Muscle of back (tissue), 13 donors: ENCODE measurements at places on chromosomes 5 and 9. TPM values are rescaled to one million over a fixed set of nuclear protein-coding genes. Genes with fewer than 3 reads are reported as not detected.

The TLX3 gene
- not detected for polyA plus RNA-seq

The PCDHA5 gene
- 0.07 TPM for polyA plus RNA-seq

The TRUB2 gene
- 25.6 TPM for polyA plus RNA-seq

The MLLT3 gene
- polyA plus RNA-seq: 48.2 TPM

The C9orf50 gene
- polyA plus RNA-seq: not detected

The GNPDA1 gene
- polyA plus RNA-seq: 21.4 TPM

The LCN1 gene
- not detected for polyA plus RNA-seq

GRCh38 chr5:88502179-88503040 lies 233.8 kb upstream of the TMEM161B start:
- DNase-seq: no peak

DNA sequence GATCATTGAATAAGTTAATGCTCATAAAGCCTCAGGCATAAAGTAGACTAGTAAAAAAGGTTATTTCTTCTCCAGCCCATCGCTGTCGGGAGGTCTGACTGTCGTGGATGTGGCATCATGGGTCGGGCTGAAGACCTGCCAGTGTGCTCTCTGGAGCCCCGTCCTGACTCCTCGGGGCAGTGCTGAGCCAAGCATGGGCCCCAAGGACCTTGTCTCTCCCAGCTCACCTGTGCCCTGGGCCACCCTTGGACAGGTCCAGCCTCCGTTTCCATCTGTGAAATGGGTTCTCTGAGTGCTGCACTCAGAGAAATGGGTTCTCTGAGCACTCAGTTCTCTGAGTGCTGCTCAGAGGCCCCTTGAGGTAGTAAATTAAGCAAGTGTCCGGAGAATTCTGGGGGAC lies 269.0 kb downstream of the GADD45G start:
- DNase-seq: no peak

GRCh38 chr5:111095982-111096381 lies 3.8 kb downstream of the WDR36 start:
- no peak for DNase-seq

- DNase-seq: no peak
Observed at GRCh38 chr5:1139331-1140170, 27.7 kb upstream of the SLC12A7 start.

DNA sequence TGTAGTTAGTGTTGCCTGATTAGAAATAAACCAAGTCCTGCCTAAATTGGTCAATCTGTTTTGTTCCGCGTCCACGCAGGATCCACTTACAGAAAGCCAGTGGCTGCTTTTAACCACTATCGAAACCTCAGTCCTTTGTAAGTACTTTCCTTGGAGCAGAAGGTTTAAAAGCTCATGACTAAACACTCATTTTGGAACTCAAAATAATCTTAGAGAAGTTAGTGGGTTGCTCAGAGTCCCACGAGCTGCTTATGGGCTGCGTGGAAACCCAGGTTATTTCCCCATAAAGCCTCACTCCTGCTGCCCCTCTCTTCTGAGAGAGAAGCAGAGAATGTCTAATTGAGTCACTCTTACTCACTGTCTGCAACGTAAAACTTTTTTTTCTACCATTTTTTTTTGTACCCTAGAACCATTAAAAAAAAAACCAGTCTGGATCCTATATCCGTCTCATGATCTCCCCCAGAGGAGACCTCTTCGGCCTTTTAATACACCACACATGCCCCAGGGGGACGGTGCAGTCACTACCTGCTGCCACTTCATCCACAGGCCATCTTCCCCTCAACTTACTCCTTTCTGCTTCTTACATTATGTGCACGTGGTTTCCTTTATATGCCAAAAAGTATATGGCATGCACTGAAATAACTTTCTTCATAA lies 7.6 kb downstream of the BASP1 start:
- DNase-seq: no peak

GRCh38 chr5:150350524-150351344 lies 6.8 kb upstream of the TCOF1 start:
- peak; percentile 57 for DNase-seq

GRCh38 chr9:95343725-95344287 lies 26.3 kb upstream of the FANCC start:
- DNase-seq: no peak

- DNase-seq: no peak
Observed at GRCh38 chr9:20355022-20355421, 267.3 kb downstream of the MLLT3 start.

GRCh38 chr5:89901346-89901745 lies 508.2 kb downstream of the CETN3 start:
- no peak for DNase-seq

- DNase-seq: no peak
Observed at GRCh38 chr9:114854736-114855355, 49.0 kb upstream of the TNFSF15 start.

DNA sequence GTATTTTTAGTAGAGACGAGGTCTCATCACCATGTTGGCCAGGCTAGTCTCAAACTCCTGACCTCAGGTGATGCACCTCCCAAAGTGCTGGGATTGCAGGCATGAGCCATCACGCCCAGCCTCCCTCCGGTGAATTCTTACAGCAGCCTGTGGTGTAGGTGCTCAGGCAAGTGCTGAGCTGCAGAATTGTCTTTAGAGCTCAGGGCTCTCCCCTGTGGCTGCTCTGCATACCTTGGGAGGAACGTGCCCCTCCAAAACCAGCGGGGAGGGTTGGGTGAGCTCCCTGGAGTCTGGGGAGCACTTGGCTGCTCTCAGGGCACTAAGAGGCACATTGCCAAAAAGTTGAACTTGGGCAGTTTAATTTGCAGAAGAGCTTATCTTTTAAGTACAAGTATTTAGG lies 29.4 kb downstream of the SECISBP2 start:
- DNase-seq: no peak

- DNase-seq: no peak
Observed at GRCh38 chr5:138274189-138274853, at the start of gene GFRA3. Gene GFRA3, minus strand, starts transcription at chr5:138274621. Its CDS starts 197 bp downstream, at chr5:138274424.

DNA sequence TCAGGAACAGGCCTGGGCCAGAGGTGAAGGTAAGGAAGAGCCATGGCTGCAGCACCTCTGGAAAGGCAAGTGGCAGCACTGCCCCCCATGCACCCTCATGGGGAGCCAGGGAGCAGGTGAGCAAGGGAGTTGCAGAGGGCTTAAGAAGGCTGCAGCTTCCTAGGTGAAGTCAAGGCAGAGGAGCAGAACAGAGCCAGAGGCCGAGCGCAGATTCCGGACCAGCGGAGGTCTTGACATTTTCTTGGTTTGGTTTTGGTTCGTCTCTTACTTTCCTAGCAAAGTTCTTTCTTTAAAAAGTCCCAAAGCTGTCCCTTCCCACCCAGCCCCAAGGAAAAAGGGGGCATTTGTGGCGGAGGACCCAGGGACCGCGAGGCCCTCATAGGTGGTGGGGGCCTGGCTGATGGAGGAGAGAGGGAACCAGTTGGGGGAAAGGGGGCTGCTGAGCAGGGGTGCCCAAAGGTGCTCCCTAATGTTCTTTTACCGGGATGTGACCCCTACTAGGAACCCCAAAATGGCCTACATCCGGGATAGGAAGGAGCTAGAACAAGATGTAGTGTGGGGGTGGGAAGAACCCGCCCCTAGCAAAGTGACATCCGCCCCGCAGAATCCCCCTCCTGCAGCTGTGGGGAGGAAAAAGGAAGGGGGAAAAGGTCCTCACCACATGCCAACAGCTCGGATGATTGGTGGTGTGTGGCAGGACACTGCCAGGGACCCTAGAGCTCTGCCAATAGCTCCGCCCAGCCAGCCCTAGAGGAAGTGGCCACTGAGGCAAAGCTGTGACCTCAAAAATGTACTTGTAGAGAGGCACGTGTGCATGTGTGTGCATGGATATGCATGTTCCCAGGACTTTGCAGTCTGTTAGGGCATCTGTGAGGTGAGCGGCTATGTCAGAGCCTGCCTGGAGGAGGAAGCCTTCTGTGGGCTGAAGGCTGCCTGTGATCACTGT lies 914 bp upstream of the CD72 start:
- DNase-seq: no peak

GRCh38 chr5:181219262-181220177 lies 3.6 kb upstream of the TRIM41 start:
- DNase-seq: no peak

GRCh38 chr9:32092031-32092430 lies 292.4 kb upstream of the ACO1 start:
- DNase-seq: no peak

DNA sequence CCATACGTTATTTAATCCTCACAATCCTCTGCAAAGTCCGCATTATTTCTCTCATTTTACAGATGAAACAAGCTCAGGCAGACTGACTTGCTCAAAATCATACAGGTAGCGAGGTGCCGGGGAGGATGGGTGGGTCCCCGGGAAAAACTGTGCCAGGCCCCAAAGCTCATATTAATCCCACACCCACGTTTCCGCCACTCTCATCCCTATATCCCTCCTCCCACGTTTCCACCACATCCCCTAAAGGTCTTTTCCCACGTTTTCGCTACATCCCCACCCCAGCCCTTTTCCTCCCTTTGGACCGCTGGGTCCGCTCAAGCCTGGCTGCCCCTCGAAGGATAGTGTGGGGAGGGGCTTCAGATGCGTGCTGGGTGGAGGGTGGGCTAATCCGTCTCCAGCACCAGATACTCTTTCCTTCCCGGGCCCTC lies 434 bp upstream of the FSD1L start:
- DNase-seq: no peak

DNA sequence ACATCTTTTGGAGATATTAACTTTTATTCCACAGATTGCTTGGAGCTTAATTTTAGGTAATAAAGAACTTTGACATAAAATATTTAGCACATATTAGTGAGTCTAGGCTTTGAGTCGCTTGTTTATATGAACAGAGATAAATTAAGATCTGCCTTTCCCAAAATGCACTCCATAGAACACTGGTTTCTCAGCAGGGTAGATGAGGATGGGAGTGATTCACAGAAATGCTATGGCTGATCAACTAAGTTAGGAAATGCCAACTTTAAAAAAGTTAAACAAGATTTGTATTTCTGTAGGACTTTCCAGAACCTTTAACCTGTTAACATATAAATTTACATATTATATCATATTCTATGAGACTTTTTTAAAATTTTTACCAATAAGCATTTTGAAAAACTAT lies 65.2 kb downstream of the STARD4 start:
- no peak for DNase-seq
